ENCODE measurements at places on chromosomes 13 and 19.

- DNase-seq: no peak
Observed at GRCh38 chr19:8635422-8635821, 5.0 kb downstream of the NFILZ start.

DNA sequence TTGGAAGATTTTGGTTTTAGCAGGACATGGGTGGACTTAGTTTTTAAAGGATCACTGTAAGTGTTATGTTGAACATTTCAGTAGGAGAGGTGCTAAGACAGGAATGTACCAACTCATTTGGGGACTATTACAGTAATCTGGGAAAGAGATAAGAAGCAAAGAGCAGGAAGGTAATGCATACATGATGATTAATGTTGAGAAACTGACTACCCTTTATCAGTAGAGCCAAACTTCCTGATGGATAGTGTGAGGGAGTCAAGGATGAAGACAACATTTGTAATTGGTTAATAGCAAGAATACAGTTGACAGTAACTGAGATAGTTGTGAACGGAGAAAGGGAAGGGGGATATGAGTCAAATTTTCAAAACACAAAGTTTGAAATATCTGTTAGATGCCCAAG, 421.9 kb upstream of the PRR20A start:
- no peak for DNase-seq

DNA sequence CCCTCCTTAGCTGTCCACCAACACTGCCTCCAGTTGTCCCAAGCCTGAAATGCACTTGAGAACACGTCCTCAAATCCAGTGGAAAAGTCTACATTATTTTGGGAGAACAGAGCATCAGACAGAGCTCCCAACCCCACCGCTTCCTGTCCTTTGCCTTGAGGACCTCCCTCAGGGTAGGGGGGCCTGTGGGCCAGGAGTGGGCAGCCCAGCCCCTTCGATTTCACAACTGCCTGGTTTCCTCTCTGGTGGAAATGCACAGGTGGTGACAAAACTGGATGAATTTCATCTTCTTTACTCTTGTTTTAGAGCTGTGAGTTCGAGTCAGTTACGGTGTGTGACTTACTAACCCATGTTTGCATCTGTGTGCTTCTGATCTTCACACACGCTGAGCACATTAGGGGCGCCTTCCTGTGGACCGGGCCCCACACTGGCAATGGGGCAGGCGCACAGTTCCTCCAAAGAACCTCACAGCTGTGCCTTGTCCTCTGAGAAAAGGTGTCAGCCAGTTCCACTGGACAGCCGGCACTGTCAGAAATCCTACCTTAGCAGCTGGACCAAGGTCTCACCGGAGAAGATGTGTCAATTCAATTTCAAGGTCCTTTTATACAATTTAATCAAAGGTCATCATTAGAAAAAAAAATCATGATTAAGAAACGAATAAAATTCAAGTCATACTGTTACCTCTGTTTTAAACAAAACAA, 80.2 kb downstream of the IRS2 start:
- no peak for DNase-seq

DNA sequence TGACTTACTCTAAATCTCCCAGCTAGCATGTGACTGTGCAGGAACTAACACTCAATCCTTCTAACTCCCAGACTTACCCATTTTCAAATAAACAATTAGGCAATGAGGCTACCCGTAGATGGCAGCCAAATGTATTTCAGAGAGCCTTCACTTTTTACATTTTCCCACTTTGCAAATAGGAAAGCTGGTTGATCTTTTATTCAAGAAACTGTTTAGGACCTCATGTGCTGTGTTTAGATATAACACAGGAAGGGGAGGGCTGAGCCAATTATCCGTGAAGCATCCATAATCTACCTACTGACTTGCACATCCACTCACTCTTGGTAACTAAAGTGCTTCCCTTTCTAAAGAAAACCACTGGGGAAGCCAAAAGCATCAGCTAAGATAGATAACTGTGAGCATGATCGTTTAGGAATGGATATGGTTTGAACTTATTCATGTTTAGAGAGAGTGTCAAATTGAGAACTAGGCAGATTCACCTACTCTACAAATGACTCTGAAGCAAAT, 33.4 kb downstream of the MBNL2 start:
- DNase-seq: no peak

Measured in Caco-2 (cell line).